ENCODE measurements at places on chromosomes 13 and 19.

GRCh38 chr19:10363789-10364281 lies 16.5 kb downstream of the TYK2 start:
- DNase-seq = no peak

DNA sequence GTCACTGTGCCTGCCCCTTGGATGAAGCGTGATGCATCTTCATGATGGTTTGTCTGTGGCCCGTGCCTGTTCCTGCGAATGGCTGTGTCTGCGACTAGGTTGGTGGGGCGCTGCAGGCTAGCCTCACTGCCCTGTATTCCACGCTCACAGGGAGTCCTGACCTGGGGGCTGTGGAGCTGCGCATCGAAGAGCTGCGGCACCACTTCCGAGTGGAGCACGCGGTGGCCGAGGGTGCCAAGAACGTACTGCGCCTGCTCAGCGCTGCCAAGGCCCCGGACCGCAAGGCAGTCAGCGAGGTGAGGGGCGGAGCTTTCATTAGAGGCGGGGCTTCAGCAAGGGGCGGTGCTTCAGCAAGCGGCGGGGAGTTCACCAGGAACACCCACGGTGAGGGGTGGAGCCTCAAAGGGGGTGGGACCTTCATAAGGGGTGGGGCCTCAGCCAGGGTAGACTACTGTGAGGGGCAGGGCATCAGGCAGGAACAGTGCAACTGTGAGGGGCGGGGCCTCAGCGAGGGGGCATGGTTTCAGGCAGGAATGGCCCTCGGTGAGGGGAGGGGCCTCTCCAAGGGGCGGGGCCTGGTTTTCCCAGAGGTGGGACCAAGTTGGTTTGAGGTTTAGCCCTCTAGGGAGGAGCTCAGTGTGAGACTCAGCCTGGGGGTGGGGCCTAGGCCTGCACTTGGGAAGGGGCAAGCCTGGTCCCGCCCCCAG lies 17.2 kb downstream of the PKN1 start:
- DNase-seq = peak; percentile 59

- DNase-seq = no peak
These were observed 104.1 kb downstream of the DNAJC3 start for GRCh38 chr13:95781016-95781415.

- no peak for DNase-seq
These were observed 65.5 kb downstream of the RASA3 start for GRCh38 chr13:114066956-114067355.

DNA sequence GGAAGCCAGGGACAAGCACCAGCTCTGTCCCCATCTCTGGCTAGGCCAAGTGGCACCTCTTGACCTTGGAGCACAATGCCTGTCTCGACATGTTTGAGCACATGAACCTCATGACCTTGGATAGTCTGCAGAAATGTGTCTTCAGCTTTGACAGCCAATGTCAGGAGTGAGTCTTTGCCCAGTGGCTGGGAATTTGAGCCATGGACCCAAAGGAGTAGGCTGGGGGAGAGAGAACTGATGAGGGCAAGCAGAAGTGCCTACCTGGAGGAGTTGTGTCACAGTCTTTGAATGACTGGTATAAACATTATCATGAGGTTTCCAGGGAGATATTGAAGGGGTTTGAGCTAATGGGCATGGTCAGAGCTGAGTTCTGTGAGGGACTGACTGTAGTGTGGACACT lies 6.7 kb upstream of the CYP4F12 start:
- no peak for DNase-seq

DNA sequence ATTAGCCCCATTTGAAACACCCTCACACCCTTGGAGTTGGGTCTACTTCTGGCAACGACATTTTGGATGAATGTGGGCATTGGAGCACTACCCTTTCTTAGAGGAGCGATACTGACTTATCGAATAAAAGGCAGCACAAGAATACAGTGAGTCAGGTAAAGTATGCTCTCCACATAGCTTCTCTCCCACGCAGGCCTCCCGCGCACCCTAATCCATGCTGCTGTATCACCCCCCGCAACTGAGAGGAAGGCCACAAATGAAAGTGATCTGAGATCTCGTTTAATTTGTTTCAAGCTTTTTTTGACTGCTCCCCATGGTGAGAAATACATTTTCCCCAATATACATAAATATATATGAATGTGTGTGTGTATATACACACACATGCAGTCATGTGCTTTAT lies 25.4 kb upstream of the AKAP11 start:
- no peak for DNase-seq

- DNase-seq = no peak
These were observed 22.0 kb downstream of the ITGBL1 start for GRCh38 chr13:101474419-101474957.

DNA sequence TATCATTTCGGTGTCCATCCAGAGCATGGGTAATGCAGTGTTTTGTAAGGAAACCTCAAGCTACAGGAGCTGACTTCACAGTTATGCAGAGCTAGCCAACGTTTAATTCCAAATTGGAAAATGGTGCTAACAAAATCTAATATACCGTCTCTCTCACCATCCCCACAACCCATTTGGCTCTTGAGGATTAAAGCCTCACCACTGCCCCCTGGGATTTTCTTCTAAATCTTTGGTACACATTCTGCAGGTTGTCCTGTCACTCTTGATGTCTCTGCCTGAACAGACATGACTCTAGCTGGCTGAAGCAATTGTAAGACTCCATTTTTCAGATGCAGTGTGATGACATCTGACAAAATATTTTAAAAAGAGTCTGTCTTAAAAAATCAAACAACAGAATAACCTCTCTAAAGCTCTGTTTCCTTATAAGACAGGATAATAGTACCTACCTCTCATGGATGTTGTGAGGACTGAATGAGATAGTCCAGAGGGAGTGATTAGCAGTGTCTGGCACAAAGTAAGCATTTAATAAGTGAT lies 451.8 kb downstream of the SUCLA2 start:
- DNase-seq = no peak

DNA sequence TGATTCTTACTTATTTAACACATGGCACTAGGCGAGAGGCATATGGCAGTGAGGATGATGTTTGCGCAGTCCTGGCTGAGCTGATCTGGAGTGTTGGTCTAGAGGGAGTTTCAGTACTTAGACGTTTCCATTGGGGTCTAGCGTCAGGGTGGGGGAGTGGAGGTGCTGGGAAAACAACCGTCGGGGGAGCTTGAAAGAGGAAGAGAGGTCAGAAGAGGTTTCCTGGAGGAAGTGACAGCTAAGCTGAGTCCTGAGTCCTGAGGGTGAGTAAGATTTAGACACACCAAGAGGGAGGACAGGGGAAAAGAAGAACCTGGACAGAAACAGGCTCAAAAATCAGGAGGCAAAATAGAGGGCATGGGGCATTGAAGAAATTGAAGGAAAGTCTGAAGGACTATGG lies 81.4 kb downstream of the ALOX5AP start:
- no peak for DNase-seq

- DNase-seq = no peak
These were observed 19.2 kb upstream of the ERCC1 start for GRCh38 chr19:45442778-45443461.

DNA sequence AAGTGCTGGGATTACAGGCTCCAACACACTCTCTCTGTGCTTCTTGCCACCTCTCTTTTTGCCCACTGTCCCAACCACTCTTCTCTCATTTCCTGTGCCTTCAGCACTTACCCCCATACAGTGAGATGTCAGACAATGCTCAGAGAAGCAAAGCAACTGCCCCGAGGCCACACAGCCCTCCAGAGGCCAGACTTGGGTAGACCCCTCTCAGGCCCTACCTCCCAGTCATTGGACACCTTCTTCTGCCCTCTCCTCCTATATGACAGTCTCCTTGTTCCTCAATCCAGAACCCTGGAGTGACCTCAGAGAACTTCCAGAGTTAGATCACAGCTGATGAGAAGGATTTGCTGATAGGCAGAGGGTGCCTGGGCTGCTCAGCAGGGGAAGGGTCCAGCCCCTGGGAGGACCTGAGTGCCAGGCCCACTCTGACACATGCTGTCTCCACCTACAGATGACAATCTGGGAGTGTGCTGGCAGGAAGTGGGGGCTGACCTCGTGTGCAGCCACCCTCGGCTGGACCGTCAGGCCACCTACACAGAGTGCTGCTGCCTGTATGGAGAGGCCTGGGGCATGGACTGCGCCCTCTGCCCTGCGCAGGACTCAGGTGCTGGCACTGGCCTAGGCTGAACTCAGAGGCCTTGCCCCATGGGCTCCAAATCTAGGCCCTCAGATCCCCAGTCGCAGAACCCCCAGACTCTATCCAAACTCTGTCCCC lies 24.4 kb downstream of the LTBP4 start:
- DNase-seq = no peak

- DNase-seq = no peak
These were observed 1616.2 kb upstream of the SPRY2 start for GRCh38 chr13:81957121-81957520.

- DNase-seq = no peak
These were observed 56.8 kb downstream of the LRCH1 start for GRCh38 chr13:46609726-46610125.

DNA sequence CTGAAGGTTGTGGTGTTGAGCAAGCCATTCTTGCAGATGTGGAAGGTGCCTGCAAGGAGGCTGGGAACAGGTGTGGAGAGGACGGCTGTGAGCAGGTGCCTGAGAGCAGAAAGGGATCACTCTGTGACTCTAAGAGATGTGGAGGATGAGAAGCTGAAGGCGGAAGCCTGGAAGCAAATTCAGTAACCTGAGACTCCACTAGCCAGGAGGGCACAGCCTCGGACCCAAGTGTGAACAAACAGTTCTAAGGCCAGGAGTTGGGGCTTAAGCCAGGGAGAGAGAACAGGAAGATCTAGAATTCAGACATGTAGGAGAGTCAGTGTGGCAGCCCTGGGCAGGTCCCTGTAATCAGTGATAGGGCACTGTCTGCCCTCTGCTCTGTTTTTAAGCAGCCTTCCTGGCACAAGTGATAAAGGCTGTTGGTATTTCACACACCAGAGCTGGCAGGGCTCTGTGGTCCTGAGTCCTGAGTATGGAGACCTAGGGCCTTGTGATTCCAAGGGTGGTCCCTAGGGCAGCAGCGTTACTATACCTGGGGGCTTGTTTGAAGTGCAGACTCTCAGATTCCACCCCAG lies 131.3 kb downstream of the SLC7A1 start:
- DNase-seq = no peak

DNA sequence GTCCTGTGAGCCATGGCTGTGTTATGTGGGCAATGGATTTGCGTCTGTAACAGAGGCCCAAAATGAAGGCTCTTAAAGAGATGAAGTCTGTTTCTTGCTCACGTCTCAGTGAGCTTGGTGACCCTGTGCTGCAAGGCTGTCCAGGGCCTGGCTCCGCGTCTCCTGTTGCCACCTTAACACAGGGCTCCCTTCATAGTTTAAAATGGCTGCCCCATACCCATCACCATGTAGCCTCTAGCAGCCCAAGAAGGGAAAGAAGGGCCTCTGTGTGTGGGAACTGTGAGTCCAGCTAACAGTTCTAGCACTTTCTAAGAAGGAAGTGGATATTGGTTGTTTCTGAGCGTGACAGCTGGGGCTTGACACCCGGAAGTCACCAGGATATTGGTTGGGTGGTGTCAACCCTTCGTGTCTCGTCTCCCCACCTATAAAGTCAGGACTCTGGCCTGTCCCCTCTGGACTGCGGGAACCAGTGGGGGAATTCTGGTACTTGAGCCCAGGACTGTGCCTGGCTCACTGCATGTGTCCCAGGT lies 20.9 kb downstream of the TMED1 start:
- no peak for DNase-seq

DNA sequence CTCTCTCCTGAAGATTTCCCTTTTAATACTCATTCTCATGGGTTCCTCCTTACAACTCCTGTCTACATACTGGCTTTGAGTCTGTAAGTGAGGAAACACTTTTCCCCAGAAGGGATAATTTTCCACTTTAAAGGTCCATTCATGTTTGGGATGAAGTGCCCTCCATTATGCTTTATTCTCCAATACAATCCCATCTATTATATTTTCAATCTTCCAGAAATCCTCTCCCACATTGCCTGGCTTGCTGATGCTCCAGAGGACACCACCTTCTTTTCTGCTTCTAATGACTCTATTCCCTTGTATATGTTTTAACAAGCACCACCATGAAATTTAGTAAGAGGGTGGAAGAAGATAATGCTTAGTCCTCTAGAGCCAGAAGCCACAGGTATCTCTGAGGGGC lies 92.7 kb upstream of the NBEA start:
- no peak for DNase-seq

GRCh38 chr13:31166591-31166990 lies 4.9 kb upstream of the HSPH1 start:
- DNase-seq = no peak

DNA sequence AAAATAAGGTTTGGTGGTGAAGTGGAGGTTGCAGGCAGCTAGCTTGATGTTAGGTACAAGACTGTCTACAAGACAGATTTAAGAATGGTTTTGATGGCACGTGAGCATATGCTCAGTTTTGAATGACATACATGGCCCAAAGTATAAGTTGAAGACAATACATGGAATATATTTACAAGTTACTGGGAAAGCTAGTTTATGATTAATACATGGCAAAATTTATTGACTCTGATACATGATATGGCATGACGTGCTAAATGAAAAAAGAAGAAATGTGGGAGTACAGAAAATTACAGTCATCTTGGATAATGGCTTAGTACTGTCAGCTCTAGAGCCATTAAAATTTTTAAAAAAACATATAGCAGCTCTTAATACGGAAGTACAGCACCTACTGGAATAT lies 4.4 kb downstream of the KLF5 start:
- DNase-seq = no peak

DNA sequence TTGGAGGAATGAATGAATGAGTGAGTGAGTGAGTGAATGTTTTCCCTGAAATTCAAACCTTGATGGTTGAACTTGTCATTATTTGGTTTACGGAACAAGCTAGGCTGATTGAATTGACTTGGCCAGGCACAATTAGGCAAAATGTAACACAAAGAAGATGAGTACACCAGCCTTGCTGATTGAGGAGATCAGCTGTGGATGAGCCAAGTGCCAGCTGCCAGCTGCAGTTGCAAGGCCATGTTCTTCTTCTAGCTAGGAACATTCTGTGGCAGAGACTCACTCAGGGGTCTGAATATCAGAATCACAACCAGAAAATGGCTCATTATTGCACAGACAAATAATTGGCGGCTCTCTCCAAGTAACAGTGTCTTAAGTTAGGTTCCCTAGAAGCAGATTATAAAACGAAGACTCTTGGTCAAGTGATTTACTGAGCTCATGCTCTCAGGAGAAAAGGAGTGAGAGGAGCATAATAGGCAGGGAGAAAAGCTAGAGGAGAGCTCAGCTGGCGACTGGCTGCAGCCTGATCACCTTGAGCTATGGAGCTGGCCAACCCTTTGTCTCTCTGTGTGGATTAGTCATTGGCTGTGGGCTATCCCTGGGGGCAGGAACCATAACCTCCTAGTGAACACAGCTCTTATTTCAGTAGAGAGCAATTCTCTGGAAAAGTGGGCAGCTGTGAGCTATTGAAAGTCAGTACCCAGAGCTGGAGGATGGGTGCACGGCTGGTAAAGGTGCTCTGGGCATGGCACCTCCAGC lies 225.3 kb upstream of the SERP2 start:
- no peak for DNase-seq

Data from activated CD4-positive, alpha-beta T cell treated with anti-CD3 and anti-CD28 coated beads, Interleukin-2, amount 50 U/mL, for 24 hours (primary cell).